K562 (cell line): ENCODE measurements at places on chromosomes 7 and 10.

GRCh38 chr10:104872691-104873090 is 231.6 kb downstream of the SORCS3 start:
- no peak for DNase-seq

DNA sequence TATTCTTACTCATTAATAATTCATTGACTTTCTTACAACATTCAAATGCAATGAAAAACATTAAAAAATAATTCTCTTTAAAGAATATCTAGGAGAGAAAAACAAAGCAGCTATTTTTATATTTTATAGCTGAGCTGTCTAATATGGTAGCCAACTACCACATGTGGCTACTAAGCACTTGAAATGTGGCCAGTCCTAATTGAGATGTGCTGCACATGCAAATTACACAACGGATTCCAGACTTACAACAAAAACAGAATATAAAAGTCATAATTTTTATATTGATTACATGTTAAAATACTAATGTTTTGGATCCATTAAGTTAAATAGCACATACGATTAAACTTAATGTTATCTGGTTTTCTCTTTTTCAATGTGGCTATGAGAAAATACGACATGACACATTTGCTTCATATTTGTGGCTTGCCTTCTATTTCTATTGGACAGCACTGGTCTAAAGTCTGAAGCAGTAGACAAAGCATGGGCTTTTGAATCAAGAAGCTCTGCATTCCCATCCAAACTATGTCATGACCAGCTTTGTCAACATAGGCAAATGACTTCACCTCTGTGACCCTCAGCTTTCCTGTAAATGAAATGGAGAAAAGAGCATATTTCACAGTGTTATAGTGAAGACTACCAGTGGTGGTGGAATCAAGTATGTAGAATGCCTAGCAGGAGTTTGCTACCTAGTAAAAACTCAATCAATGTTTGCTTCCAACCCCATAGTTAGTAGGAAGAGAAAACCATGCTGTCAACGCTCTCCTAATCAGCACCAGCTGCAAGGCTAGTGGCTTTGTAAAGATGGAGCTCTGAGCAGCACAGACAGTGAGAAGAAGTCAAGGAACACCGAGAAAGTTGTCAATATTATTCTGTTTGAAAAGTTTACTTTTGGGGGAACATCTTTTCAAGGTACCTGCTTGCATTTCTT is 37.1 kb upstream of the GDF10 start:
- DNase-seq: no peak

- no peak for DNase-seq
Measured at GRCh38 chr7:122467661-122468449, 163.3 kb upstream of the FEZF1 start.

GRCh38 chr10:67011981-67012380 is 86.1 kb downstream of the LRRTM3 start:
- no peak for DNase-seq

- DNase-seq: peak; percentile 6
Measured at GRCh38 chr7:44574287-44574872, 672 bp upstream of the DDX56 start.

- DNase-seq: no peak
Measured at GRCh38 chr10:132753596-132753995, 32.4 kb downstream of the NKX6-2 start.

DNA sequence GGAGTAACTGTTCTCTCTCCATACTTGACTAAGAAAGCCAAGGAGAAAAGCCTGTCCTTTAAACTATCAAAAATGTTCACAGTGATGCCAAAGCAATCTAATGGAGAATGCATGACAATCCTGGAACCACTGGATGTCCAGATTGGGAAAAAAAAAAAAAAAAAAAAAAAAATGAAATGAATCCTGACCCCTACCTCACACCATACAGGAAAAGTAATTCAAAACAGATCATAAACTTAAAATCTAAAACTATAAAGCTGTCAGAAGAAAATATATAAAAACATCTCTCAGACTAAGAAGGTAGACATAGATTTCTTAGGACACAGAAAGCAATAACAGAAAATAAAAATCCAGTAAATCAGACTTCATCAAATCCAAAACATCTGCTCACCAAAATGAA is 18.4 kb downstream of the FBXW4 start:
- no peak for DNase-seq

- no peak for DNase-seq
Measured at GRCh38 chr10:49837051-49837478, 74.9 kb upstream of the OGDHL start.

GRCh38 chr7:77216181-77216845 is 16.7 kb upstream of the FGL2 start:
- DNase-seq: no peak

DNA sequence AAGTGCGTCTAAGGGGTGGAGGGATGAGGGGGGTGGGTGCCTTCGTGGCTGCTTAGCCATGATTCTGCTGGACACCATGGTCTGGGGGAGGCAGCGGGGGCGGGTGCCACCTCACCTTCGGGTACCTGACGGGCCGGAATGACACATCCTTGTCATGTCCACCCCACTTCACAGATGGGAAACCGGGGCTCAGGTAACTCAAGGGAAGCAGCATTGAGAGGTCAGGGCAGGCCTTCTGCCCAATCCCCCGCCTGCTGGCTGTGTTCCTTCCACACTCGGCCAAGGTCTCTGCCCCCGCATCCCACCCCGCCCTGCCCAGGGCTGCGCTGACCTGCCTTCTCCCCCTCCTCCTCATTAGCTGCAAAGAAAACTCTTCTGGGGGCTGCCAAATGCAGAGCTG is 598.0 kb downstream of the PTPRN2 start:
- no peak for DNase-seq

- DNase-seq: peak; percentile 48
Measured at GRCh38 chr7:50552921-50553320, 12.3 kb downstream of the DDC start.

DNA sequence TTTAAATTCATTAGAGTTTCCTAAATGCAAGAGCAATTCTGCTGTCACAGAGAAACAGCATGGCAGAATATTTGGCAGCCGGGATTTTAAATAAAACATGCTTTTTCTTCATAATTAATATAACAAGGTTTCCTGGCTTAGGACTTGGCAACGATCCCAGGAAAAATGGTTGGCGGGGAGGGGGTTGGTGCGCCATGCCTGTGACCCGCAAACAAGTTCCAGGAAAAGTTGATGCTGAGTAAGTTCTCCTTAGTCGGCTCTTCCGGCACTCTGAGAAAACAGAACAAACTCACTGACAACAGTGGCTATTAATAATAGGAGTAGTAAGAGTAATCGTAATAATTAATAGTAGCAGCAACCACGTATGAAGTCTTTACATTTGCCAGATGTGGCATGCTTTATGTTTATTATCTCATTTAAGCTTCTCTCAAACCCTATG is 4.6 kb downstream of the HABP2 start:
- DNase-seq: peak; percentile 15

DNA sequence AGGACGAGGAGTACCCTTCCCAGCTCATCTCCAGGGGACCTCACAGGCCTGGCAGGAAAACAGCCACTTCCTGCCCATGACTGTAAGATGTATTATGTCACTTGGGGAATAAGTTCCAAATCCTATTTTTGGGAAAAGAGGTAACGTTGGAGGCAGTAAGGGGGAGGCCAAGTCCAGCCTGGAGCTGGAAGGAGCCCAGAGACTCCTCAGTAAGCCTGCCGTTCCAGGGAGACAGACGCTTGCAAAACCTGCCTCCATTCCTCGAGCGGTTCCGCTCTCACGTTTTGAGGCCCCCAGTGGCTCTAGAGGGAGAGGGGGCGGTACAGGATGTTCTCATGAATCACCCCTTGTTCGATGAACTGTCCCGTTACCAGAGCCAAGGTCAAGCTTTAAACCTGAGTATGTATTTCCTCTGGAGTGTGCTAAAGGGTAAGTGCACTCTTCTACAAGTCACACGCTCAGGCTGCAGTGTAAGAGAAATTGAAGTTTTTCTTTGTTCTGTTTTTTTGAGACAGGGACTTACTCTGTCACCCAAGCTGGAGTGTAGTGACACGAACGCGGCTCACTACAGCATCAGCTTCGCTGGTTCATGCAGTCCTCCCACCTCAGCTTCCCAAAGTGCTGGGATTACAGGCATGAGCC is 45.5 kb upstream of the CYTH3 start:
- peak; percentile 33 for DNase-seq

DNA sequence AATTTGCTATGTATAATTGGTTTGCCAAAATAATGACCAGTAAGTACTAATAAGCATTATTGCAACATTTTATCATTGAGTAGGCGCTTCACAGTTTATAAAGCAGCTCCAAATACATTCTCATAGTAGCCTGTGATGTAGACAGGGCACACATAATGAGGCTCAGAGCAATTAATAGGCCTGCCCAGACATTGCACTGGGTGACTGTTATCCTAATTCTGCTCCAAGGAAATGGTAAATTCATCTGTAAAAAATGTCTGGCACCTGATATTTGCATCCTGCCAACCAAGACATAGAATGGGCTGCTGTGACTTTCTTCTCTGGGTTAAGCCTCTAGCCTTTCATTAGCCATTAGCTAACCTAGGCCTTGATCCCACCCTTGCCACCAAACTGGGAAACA is 97.6 kb downstream of the SEM1 start:
- no peak for DNase-seq

GRCh38 chr10:81920213-81920829 is 45.3 kb downstream of the NRG3 start:
- DNase-seq: peak; percentile 26

DNA sequence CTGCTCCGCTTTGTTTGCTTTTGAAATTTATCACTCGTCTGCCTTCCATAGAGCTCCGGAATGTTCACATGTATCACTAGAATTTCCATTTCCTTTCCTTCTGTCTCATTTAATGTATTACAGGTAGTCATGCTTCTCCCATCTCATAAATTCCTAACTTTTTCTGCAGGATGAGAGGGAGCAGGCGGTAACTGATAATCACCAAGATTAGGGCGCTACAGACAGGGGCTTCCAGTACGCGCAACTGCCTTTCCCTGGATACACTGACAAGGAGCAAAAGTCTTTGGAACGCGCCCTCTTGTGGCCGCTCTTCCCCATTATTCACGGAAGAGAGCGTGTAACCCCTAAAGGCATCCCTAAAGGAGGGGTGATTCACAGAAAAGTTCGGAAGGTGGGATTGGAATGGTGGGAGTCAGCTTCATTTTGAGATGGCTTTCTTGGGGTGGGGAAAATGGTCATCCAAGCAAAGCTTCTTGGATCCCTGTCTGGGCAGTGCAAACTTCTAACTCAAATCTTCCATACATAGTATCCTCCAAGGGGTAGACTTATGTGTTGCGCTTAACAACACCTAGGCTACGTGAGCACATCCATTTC is 6.5 kb downstream of the INHBA start:
- peak; percentile 52 for DNase-seq

DNA sequence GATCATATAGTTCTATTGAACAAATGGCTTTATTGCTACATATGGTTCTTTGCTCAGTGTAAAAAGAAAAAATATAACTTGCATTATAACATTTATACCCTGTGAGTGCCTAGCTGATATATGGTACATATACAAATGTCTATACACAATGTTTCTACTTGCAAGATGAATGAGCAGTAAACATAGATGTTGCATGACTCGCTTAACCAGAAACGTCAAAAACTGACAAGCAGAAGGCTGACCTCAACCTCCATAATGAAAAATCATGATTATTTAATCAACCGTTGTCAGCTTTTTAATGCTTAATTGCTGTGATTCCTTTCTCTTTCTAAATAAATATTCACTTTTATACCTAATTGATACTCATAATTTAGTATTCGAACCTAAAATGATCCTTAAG is 183.3 kb downstream of the PTN start:
- DNase-seq: no peak

GRCh38 chr10:4355350-4355749 is 470.7 kb upstream of the AKR1E2 start:
- no peak for DNase-seq

DNA sequence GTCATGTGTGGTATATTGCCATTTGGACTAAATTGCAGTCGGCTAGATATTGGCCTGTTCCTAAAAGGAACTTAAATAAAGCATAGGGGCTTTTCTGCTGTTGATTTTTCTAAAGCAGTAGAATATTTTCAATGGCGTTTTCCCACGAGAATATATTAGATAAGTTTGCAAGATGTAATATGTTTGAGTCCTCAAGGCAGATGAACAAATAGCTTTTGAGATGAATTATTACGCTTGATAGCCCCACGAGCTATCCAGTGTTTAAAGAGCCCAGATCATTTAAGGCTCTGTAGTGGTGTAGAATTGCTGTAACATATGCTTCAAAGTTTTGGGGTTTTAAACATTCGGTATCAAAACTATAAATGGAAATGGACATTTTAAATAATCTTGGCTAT is 2.9 kb downstream of the CELF2 start:
- DNase-seq: no peak
